Right ventricle myocardium inferior (tissue), 1 donor: ENCODE measurements at places on chromosomes 6 and 20. TPM values are rescaled to one million over a fixed set of nuclear protein-coding genes. Genes with fewer than 3 reads are reported as not detected.

Gene PNLDC1
- 0.32 TPM for total RNA-seq

Gene BANF2
- total RNA-seq: not detected

Gene HLA-DQB2
- total RNA-seq: 3.1 TPM

Gene PREX1
- 11.0 TPM for total RNA-seq

- DNase-seq: no peak
Measured at GRCh38 chr6:115060581-115060980, 717.8 kb upstream of the HS3ST5 start.

GRCh38 chr6:16092140-16092539 is 36.7 kb upstream of the MYLIP start:
- no peak for DNase-seq

GRCh38 chr20:22796469-22797077 is 212.2 kb upstream of the FOXA2 start:
- no peak for DNase-seq
